Activated naive CD4-positive, alpha-beta T cell treated with anti-CD3 and anti-CD28 coated beads, Interleukin-2, amount 10 ng/mL, durations not matched to agents 7 days and 5 days (primary cell): ENCODE measurements at places on chromosomes 3 and 15.
A peak's percentile ranks its signal among the peaks of the same experiment; 100 is the strongest.

DNA sequence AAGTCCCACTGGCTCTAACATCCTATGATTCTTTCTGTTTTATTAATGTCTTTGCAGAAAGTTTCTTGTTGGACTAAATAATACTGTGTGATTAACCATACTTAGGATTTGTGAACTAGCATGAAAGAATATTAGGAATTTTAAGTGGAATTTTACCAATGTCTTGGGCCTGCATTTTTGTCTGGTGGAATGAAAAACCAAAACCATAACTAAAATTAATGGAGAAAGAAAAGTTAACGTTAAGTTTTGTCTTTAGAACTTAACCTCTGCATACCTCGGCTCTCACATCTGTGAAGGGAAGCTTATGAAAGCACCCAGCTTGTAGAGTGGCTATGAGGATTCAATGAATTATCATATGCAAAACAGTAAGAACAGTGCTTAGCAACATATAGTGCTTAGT, 6.5 kb downstream of the FBN1 start:
- DNase-seq, result no peak

- no peak for DNase-seq
Measured at GRCh38 chr3:67048715-67049074, 50.6 kb downstream of the KBTBD8 start.

DNA sequence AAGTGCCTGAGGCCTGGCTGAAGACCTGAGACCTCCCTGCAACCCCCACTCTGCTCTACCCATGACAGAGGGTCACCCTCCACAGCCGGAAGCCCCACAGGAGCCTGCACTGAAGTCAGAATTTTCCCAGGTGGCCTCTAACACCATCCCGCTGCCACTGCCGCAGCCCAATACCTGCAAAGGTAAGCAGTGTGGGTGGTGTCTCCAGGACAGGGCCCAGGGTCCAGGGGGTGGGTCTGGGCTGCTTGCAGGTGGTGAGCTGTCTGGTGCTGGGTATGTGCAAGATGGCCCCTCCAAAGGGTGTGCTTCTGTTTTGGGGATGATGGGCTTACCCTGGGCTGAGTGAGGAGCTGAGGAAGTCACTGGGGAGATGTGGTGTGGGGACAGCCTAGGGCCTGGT, 69.9 kb downstream of the FBLN2 start:
- DNase-seq, result no peak

- no peak for DNase-seq
Measured at GRCh38 chr3:184426691-184427141, 46.9 kb downstream of the CHRD start.

GRCh38 chr3:24235121-24235520, 259.5 kb downstream of the THRB start:
- no peak for DNase-seq

DNA sequence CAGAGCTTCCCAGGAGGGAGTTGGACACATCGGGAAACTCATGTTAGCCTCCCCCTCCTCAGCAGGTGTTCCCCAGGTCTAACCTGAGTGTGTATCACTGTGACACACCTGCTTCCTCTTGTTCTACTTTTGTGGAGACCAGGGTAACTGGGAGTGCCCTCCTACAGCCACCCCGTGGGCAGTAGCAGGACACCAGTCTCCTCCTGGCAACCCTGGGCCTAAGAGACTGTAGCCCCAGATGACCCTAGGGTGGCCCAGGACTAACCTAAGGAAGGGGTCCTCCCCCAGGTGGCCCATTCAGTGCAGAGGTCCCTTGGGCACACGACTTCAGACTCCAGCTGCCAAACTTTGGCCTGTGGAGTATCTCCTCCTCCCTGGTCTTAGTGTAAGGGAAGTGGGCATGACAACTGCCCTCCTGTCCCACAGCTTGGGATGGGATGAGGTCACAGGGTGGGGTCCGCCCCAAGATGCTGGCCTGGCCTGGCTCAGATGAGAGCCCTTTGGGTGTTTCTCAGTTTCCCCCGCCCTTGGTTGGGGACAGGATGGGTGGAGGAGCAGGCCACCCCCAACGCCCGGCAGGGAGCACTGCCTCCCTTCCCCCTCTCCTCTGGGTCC, 4.8 kb downstream of the CSK start:
- DNase-seq, result peak; percentile 47
